ENCODE measurements at places on chromosomes 1 and 21. TPM values are rescaled to one million over a fixed set of nuclear protein-coding genes. Genes with fewer than 3 reads are reported as not detected.

The B4GALT2 gene
- 65.7 TPM for polyA plus RNA-seq

The DPYD gene
- 3.9 TPM for polyA plus RNA-seq

The SLC37A1 gene
- polyA plus RNA-seq = 2.2 TPM

The LRRC3 gene
- 5.8 TPM for polyA plus RNA-seq

- DNase-seq = peak; percentile 17
These were observed 10.8 kb downstream of the ARHGEF16 start for GRCh38 chr1:3465091-3465934.

DNA sequence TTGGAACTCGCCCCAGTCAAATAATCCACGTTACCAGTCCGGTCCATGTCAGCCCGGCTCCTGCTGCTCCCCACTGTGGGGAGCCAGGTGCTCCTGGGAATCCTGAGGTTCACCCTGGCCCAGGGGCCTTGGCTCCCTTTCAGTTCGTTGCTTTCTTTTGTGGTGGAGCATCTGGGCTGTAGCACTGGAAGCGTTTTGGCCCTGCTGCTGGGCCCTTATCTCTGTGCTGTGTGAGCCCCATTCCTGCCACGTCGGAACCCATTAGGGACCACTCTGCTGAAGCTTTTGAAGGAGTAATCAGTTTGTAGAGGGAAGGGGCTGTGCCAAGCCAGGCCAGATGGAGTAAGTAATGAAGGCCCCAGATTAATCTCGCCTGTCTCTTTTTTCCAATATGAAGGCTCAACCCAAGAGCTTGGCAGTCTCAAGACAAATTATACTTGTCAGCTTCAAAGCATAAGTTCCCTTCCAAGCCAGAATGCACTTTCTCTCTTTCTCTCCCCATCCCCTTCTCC, 82.3 kb downstream of the PGM1 start:
- peak; percentile 32 for DNase-seq

DNA sequence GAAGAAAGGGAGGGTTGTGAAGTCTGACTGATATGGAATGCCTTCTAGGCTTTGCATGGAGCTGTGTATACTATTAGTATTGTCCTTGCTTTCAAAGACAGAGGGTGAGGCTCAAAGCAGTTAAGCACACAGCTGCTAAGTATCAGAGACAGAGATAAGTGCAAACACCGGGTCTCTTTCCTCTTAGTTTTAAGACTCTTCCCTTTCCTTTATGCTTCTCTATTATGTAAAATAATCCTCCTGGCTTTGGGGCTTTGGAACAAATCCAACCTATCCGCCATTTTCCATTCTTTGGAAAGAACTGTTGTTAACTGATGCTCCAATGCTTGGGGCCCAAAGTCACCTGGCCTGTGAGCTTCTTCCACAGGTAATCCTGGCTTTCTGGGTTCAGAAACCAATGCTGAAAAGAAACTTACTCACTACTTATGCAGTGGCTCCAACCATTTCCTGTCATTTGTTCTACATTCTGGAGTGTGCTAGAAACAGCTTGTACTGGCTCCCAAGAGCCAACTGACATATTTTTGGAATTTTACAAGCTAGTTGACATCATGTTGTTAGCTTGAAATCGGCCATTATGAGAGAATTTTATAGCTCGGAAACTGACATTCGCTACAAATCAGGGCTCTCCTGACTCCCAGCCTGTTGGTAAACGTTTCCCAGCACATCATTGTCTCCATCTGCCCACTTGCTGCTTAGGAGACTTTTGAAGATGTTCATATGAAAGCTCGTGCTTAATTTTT, 67.5 kb downstream of the DNTTIP2 start:
- DNase-seq = no peak

DNA sequence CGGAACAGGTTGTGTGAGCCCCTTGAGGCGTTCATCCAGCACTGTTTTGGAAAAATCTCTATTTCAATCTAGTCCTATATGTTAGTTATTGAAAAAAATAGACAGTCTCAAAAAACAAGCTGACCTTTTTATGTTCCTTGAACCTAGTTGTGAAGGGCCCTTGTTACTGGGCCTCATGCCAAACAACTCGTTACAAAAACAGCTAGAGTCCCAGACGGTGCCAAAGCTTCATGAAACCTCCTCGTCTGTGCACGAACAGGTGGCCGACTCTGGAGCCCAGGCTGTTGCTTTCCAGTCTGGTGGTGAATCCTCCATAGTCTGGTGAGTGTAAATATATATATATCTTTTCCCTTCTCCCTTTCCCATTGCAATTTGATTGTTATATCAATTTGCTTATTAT, at the start of gene CHIA:
TSS of gene CHIA (plus strand) at position 222 of the 400 bp plus-strand sequence. CDS start 19,617 bp downstream, outside the sequence.
- peak; percentile 39 for DNase-seq

DNA sequence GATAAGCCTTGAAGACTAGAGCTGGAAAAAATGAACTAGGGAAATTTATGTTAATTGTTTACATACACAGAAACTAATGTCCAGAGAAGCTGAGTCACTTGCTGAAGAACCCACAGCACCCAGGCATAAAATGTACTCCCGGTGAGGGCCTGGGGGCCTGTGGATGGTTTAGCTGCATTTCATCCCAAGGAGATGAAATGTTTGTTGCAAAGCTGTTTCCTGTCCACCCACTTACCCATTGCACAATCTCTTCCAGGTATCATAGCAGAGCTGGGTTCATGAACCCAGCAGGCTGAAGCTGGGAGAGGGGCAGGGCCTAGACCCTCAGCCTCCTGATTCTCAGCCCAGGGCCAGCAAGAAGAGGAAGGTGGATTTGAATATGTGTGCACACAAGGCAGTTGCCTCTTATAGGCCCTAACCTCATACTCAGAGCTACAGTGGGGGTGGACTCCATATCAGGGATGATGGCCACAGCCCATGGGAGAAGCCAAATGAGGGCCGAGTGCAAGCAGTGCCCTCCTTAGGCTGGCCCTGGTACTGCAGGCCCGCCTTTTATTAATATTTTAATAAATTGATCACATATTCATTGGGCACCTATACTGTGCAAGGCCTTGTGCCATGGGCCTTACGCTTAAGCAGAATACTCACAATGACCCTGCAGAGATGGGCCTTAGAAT, 110.8 kb downstream of the LACTBL1 start:
- no peak for DNase-seq

DNA sequence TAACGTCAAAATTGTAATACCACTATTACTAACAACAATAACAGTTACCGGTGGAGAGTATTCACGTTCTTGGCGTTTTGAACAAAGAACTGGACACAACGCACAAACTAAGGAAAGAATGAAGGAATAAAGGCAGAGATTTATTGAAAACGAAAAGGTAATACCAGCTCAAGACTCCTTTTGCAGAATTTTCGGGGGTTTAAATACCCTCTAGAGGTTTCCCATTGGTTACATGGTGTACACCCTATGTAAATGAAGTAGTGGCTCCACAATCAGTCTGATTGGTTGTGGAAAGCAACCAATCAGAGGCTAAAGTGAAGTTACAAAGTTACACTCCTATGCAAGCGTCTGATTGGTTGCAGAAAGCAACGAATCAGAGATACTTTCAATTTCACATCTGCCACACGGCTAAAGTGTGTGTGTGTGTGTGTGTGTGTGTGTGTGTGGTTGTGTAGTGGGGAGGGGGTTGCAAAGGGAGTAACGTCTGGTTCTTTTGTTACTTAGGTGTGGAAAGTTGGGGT, 1.1 kb upstream of the GTF2B start:
- no peak for DNase-seq

DNA sequence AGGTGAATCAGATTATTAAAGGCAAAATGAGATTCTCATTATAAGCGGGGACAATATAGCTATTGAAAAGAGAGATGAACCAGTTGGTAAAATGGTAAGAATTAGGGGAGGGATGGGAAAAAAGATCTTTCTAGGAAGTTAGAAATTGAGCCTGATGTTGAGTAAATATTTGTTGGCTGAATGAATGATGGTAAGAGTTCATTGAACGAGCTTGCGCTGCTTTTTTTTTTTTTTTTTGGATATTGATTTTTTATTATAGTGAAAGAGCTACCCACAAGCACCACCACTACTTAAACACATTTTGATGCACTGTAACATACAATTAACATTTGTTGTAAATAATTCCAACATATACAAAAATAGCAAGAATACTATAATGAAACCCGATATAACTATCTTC, 1.1 kb upstream of the GCLM start:
- DNase-seq = no peak

GRCh38 chr1:63792152-63792551, 18.3 kb downstream of the ROR1 start:
- DNase-seq = no peak

DNA sequence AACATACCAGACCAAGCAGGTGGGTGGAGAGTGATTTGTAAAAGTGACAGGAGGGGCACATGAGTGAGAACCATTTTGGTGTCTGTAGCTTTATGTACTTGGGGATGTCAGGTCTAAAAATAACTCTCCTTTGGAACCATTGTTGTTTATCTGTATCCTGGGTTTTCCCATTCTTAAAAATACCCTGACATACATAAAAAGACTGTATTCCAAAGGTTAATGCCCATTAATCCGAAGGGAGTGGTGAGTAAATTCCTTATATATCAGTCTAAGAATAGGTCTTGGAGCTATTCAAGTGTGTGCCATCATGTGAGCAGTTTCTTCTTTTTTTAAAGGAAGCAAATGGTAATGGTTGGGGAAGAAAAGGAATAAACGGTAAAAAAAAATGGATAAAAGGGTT, 117.5 kb downstream of the TGFB2 start:
- DNase-seq = no peak

- DNase-seq = no peak
These were observed 101.3 kb upstream of the C8B start for GRCh38 chr1:57066980-57067610.

- DNase-seq = no peak
These were observed 508.3 kb upstream of the B3GALT2 start for GRCh38 chr1:193694741-193695140.

All from heart left ventricle (tissue), 16 donors.